Mammary epithelial cell (primary cell): ENCODE measurements at places on chromosomes 3 and 15. TPM values are rescaled to one million over a fixed set of nuclear protein-coding genes. Genes with fewer than 3 reads are reported as not detected.

- peak; percentile 39 for DNase-seq
Observed at GRCh38 chr15:64067564-64068030, 21.3 kb upstream of the DAPK2 start.

Gene SLC15A2
- 0.29 TPM for polyA plus RNA-seq

Gene RAB6B
- 2.0 TPM for polyA plus RNA-seq

Gene PLIN1
- polyA plus RNA-seq, result 0.08 TPM

Gene CNTN6
- not detected for polyA plus RNA-seq

Gene CDC25A
- 16.3 TPM for polyA plus RNA-seq
